ENCODE measurements at places on chromosomes 12 and 14. TPM values are rescaled to one million over a fixed set of nuclear protein-coding genes. Genes with fewer than 3 reads are reported as not detected.

DNA sequence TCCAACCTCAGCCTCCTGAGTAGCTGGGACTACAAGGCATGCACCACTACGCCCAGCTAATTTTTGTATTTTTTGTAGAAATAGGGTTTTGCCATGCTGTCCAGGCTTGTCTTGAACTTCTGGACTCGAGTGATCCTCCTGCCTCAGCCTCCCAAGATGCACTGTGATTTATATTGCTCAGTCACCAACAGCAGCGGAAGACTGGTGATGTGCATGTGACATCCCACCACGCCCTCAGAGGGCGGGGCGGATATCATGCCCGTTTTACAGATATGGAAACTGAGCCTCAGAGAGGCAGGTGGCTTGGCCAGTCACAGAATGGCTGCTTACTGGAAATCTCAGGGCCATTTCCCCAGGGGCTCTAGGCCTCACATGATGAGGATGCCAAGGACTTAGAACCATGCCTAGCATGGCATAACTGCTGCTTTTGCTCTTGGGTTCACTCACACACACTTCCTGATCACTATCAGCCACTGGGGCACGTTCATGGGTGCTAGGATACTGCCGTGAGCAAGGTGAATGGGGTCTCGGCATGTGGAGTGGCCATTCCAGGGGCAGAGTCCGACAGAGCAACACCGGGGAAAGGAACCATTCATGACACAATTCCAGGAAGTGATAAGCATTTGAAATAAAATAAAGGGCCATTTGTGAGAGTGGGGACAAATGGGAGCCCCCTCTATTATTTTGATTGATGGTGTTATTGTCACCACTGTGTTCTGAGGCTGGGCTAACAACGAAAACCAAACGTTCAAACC, 31.9 kb downstream of the RBM19 start:
- no peak overlapping the region for H3K27ac ChIP-seq
- no peak overlapping the region for H3K4me3 ChIP-seq
- no peak for DNase-seq
- H3K27me3 ChIP-seq = no peaks in the 10 kb centered on the region
- H3K36me3 ChIP-seq = peaks cover 87% of the 10 kb centered on the region

- H3K4me1 ChIP-seq = no peaks in the 10 kb centered on the region
- DNase-seq = no peak
- no peaks in the 10 kb centered on the region for H3K27me3 ChIP-seq
- no peak overlapping the region for H3K27ac ChIP-seq
- peaks cover 35% of the 10 kb centered on the region for H3K36me3 ChIP-seq
- no peak overlapping the region for H3K4me3 ChIP-seq
Observed at GRCh38 chr14:59284059-59284458, 95.6 kb downstream of the DAAM1 start.

- H3K27ac ChIP-seq = no peak overlapping the region
- no peak overlapping the region for H3K4me3 ChIP-seq
- DNase-seq = no peak
- H3K36me3 ChIP-seq = peaks cover 41% of the 10 kb centered on the region
Observed at GRCh38 chr12:19542606-19543005, 103.3 kb downstream of the AEBP2 start.

GRCh38 chr12:59396519-59396918, 199.3 kb upstream of the SLC16A7 start:
- H3K4me3 ChIP-seq = no peak overlapping the region
- H3K4me1 ChIP-seq = no peaks in the 10 kb centered on the region
- H3K36me3 ChIP-seq = no peaks in the 10 kb centered on the region
- no peak for DNase-seq
- H3K27me3 ChIP-seq = no peaks in the 10 kb centered on the region
- H3K27ac ChIP-seq = no peak overlapping the region

VAMP1 gene
- total RNA-seq = 91.4 TPM

SLC7A8 gene
- total RNA-seq = 7.2 TPM

GRCh38 chr12:129409281-129409680, 494.5 kb downstream of the TMEM132D start:
- no peak overlapping the region for H3K4me3 ChIP-seq
- no peaks in the 10 kb centered on the region for H3K36me3 ChIP-seq
- DNase-seq = no peak
- no peaks in the 10 kb centered on the region for H3K4me1 ChIP-seq

DTX1 gene
- 2.8 TPM for total RNA-seq

DNA sequence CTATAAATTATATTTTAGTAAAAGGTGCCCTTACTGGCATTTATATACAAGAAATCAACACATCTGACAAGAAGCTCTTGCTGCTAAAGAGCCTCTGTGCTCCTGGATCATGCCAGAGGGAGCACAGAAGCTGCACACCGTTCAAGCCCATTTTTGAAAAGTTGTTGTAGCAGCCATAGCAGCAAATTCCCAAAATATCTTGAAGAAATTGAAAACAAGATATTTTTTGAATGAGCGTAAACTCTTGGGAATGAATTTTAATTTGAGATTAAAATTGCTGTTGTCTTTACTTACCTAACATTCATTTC, 540 bp upstream of the CLEC2D start:
- H3K27me3 ChIP-seq = no peaks in the 10 kb centered on the region
- no peak for DNase-seq
- H3K4me1 ChIP-seq = peaks cover 69% of the 10 kb centered on the region
- peak overlapping the region; percentile 90 for H3K4me3 ChIP-seq
- H3K36me3 ChIP-seq = peaks cover 59% of the 10 kb centered on the region

GRCh38 chr14:60300019-60300418, 51.0 kb downstream of the PPM1A start:
- DNase-seq = no peak
- H3K27ac ChIP-seq = no peak overlapping the region
- no peaks in the 10 kb centered on the region for H3K4me1 ChIP-seq
- peaks cover 12% of the 10 kb centered on the region for H3K36me3 ChIP-seq
- H3K4me3 ChIP-seq = no peak overlapping the region

GRCh38 chr12:8612629-8613028, at the start of gene AICDA:
Gene AICDA, minus strand, starts transcription at chr12:8612859. Its CDS starts 92 bp downstream, at chr12:8612767.
- H3K27ac ChIP-seq = no peak within 1 kb of the TSS
- no peak within 1 kb of the TSS for H3K4me3 ChIP-seq
- no peaks in the 10 kb centered on the region for H3K27me3 ChIP-seq
- H3K4me1 ChIP-seq = peaks cover 12% of the 10 kb centered on the region
- DNase-seq = no peak
- H3K36me3 ChIP-seq = no peaks in the 10 kb centered on the region

DNA sequence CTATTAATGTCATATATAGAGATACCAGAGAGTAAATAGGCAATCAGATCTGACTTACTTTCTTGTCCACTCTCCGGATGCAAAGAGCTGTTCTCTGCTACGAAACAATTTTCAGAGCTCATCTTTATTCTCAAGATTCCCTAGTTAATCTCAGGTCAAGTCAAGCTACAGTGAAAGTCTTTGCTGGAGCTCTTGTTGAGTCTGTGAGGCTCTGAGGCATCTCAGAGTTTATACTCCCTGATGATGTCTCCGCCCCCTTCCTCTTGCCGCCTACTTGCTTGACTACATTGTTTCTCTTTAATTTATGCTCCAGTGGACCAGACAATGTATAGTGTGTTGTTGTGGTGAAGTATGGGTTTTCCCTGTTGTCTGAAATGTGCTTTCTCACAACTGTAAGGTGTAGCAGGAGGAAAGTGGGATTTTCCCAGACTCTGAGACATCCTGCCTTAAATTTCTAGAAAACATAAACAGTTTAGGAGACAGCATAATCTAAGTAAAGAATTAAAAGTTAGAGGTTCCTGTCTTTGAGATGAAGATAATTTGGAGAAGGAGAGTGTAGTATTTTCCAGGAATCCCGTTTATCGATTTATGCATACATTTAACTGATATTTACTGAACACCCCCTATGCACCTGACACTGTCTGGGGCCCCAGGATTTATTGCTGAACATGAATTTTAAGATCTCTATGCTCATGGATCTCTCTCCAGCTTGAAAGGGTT, at the start of gene CD69:
CD69 (minus strand) TSS at position 203 of the 720 bp plus-strand sequence; CDS start at position 122, 81 bp downstream.
- peak within 1 kb of the TSS; percentile 98 for H3K4me3 ChIP-seq
- peak within 1 kb of the TSS; percentile 100 for H3K27ac ChIP-seq
- H3K27me3 ChIP-seq = no peaks in the 10 kb centered on the region
- peaks cover 7% of the 10 kb centered on the region for H3K36me3 ChIP-seq
- peaks cover 70% of the 10 kb centered on the region for H3K4me1 ChIP-seq

DNA sequence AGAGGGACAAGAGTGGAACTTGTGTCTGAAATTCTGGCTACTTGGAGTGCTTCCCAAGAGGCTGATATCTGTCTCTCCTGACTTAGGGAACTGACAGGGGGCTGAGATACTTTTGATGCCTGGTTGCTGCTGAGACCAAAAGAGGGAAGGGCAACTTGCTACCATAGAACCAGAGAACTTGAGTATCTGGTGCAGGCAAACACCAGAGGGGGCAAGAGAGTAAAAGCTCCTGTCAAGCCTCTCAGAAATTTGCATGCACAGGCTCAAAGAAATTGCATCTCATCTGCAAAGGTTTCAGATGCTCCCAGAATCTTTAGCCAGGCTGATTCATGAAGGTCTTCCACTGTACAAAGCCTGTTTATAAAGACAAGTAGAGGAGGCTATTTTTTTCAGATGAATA, 391.3 kb upstream of the FOXG1 start:
- H3K27ac ChIP-seq = no peak overlapping the region
- no peaks in the 10 kb centered on the region for H3K36me3 ChIP-seq
- DNase-seq = no peak
- no peak overlapping the region for H3K4me3 ChIP-seq

DNA sequence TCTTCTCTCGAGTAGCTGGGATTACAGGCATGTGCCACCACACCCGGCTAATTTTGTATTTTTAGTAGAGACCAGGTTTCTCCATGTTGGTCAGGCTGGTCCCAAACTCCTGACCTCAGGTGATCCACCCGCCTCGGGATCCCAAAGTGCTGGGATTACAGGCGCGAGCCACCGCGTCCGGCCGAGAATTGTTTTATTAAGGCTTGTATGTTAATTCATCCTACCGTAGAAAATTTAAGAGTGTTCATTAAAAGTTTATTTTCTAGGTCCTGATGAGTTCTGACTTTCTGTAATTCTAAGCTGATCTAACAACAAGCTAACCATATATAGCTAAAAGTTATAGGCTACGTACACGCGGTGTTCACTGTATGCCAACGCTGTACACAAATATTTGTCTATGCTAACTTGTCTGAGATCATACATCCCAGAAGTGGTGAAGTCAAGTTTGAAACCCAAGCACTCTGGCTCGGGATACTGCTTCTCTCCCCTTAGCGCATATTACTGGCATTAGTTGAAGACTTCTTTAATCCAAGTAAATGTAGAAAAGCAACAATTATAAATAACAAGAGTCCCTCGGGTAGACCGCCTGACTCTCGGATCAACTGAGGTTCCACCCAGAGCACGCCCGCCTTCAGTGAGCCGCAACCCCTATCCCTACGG, 570 bp upstream of the MRPS35 start:
- no peaks in the 10 kb centered on the region for H3K27me3 ChIP-seq
- no peaks in the 10 kb centered on the region for H3K36me3 ChIP-seq
- DNase-seq = no peak
- peak overlapping the region; percentile 97 for H3K27ac ChIP-seq

NPFF gene
- not detected for total RNA-seq

CMA1 gene
- not detected for total RNA-seq

Measured in naive thymus-derived CD8-positive, alpha-beta T cell (primary cell).